Activated T-helper 1 cell treated with anti-CD3 and anti-CD28 coated beads, Interleukin-2, amount 50 U/mL, for 16 hours (primary cell): ENCODE measurements at places on chromosomes 5 and 9.

- no peak for DNase-seq
Measured at GRCh38 chr5:109668668-109669422, 20.9 kb upstream of the MAN2A1 start.

DNA sequence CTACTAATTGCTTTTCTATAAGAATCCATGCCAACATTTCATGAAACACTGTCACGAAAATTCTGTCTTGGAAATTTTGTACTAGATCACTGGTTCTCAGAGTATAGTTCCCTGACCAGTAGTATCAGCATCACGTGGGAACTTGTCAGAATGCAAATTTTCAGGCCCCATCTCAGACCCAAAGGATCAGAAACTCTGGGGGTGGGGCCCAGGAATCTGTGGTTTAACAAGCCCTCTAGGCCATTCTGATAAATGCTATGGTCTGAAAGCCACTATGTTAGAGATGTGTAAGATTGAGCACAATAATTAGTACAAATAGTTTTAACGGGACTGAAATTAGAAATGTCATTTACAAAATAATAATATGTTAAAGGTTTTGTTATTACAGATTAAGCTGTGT, 615.7 kb upstream of the ARRDC3 start:
- no peak for DNase-seq

DNA sequence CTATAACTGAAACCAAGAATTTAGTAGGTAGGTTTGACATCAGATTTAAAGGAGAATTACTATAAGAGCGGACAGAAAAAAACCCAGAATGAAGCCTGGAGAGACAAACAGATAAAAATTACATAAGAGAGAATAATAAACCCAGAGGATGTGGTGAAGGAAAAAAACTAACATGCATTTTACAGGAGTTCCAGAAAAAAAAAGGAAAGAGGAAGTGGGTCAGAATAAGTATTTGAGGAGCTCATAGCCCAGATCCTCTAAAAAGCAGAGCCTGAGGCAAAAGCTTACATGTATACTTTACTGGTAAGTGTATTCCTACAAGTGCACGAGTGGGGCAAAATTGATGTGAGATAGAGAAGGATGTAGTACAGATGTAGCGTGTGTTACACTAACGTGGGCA, 43.1 kb upstream of the NAA35 start:
- no peak for DNase-seq

GRCh38 chr9:2119566-2119965, 104.4 kb downstream of the SMARCA2 start:
- DNase-seq: no peak

- no peak for DNase-seq
Measured at GRCh38 chr5:24643156-24643555, 1.6 kb downstream of the CDH10 start.

DNA sequence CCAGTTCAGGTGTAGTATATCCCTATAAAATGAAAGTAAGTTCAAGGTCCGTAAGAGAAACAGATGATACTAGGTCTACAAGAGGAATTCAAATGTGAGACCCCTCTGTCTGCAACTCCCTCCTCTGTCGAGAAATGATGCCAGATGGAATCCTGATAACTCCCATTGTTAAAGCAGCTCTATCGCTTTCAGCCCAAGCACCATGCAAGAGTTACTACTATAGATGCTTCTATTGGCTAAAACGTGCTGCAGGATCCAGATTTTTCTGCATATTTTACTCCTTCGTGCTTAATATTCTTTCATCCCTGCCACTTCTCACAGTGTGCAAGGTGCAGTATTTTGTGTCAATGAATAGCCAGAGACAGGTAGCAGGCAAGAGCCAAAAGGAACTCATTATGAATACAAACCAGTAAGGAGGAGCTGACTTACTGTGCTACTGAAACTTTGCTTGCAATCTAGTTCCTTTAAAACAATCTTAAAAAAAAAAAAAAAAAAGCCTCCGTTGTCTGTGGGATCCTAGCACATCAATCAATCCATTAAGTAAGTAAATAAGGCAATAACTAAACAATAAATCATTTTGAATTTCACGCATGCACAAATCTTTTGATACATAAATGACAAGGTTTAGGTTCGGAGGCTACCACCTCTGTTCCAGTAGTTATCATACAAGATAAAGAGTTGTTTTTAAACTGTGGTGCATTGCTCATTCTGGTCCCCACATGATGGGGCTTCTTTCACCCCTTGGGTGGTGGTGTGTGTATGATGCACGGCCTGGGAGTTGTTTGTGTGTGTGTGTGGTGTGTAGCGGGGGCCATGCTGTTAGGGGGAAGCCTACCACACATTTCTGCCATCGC, 151.1 kb upstream of the MPDZ start:
- DNase-seq: no peak

DNA sequence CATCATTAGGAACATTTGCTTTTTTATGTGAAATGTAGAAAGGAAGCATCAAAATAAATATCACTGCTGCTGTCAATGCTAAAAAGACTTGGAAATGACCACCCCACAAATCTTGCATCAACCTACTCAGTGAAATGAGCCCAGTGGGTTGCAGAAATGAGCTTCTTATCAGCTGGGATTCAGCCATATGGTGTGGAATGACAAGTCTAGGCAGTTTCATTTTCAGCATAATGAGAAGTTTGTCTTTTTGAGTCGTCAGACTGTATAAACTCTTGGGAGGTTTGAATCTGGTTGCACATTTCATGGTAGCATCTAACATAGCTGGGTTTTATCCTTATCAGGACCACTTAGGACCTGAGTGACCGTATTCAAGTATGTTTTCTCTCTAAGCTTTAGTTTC, 251.1 kb upstream of the PPP1R2B start:
- no peak for DNase-seq

GRCh38 chr5:150246429-150246828, 43.1 kb downstream of the CAMK2A start:
- no peak for DNase-seq

DNA sequence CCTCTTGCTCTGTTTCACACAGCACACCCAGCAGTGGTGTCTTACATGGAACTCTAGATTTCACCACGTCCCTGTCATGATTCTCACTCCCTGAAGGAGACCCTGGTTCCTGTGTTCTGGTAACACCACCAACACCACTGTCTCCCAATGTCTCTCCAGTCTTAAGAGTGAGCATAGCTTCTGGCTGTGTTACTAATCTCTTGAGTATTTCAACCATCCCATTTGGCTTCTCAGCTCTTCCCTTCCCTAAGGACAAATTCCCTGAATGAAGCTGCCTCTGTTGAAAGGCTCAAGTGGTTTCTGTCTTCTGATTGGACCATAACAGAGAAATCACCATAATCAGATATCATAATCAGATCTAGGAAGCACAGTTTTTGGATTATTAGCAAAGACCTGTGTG, 311.8 kb downstream of the DNAH5 start:
- no peak for DNase-seq

DNA sequence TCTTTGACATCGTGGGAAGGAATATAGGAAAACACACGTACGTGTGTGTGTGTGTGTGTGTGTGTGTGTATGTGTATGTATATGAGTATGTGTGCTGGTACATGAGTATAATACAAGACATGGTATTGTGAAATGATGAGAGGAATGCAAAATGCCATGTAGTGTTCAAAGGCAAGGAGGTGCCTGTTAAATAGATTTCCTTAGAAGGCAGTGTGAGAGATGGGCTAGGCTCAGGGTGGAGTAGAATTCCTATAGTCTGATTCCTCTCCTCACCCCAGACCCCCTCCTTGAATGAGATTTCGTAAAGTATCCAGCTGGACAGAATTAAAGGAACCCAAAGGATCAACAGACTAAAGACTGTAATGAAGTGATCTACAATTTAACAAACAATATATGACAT, 11.1 kb downstream of the GPR21 start:
- DNase-seq: no peak

GRCh38 chr9:17470036-17470813, 108.6 kb upstream of the SH3GL2 start:
- DNase-seq: no peak

DNA sequence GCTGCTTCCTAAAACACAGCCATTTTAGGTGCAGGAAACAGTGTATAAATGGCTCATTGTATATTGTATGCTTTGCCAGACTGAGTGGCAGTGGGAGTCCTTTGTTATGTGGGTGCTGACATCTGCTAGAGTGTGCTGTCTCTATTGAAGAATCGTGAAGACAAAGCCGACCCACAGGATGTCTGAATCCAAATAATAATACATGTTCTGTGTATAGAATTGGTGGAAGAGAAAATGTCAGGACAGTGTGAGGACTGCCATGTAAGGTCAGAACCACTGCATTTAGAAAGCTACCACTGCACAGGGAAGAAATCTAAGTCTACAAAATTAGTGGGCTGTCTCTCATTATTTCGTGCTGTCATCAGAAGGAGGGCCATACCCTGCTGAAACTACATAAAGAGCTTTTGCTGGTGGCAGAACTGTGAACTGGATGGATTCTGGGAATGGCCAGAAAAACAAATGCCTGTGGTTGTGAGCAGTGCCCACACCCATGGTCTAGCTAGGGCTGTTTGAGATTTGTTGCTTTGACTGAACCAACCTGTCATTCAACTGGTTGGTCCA, 2.5 kb downstream of the IL7R start:
- DNase-seq: no peak

- DNase-seq: peak; percentile 95
Measured at GRCh38 chr5:140401362-140402257, at the start of gene ANKHD1. Gene ANKHD1 (plus strand): TSS chr5:140401833. CDS start chr5:140401968, 135 bp downstream.

DNA sequence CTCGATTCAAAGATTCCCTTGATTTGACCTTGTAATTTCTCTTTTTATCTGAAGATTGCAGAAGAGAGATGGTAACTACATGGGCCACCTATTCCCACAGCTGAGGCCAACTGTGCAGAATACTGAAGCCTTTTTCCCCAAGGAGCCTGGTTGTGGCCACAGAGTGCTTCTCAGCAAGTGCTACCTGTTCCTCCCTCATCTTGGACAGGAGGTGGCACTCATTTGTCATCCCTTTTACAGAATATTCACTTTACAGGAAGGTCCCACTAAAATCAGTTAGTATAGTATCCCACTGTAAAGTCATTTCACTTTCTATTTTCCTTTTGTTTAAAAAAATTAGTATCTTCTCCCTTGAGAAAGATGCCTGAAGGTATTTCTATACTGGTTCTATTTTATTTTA, 346.4 kb downstream of the ARL15 start:
- no peak for DNase-seq

DNA sequence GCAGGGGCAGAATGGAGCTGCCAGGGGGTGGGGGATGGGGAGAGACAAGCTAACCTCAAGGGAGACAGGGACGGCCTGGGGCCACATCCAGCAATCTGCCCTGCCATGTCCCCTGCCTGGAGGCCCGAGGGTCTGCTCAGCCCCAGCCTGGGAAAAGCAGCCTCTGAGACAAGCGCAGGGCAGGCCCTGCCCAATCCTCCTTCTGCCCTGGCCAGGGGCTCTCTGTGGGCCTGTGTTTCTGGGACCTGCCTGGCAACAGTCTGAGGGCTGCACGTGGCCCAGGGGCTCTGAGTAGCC, 13.9 kb upstream of the QSOX2 start:
- no peak for DNase-seq

GRCh38 chr5:30368064-30368463, 825.4 kb upstream of the CDH6 start:
- DNase-seq: no peak

- no peak for DNase-seq
Measured at GRCh38 chr5:157184117-157184670, 3.6 kb downstream of the ITK start.

- DNase-seq: no peak
Measured at GRCh38 chr5:170466988-170467707, 36.7 kb upstream of the KCNIP1 start.

- no peak for DNase-seq
Measured at GRCh38 chr9:97510797-97511654, 9.6 kb downstream of the TMOD1 start.

DNA sequence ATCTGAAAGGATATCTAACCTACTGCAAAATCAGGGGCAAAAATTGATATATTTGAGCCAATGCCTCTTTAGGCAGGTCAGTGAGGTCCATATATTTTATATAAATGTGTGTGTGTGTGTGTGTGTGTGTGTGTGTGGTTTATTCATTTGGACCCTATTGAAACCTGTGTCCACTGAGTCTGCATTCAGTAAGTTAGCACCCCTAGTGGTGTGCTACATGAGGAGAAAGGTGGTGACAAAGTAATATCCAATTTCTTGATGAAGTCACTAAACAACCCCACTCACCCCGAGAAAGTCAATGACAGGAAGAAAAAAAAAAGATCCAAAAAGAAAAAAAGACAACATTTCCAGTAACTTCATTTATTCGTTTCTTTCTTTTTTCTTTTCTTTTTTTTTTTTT, 4.1 kb downstream of the FBXW11 start:
- DNase-seq: no peak

DNA sequence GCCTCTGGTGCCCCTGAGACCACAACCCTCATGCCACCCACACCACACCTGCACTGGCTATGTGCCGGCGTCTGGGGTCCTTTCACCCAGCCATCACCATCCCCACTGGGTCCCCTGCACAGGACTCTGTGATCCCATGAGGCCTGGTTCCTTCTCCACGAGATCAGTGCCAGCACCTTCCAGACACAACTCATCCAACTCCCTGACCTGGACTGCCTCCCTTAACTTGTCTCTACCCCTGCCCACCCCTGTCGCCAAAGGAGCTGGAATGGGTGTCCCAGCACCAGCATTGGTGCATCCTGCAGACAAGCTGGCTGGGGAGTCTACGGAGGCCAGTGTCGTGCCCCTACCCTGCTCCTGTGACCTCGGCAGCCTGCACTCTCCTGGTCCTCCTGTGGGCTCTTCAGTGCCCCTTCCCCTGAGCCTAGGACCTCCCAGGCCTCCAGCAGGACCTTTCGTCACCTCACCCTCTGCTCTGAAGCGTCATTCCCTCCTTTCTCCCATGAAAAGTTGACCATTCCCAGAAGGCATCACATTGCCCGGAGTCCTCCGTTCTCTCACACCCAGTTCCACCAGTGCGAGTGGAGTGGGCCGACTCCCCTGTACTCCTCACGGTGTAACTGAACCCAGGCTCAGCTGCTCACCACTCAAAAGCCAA, 87.7 kb downstream of the NSUN2 start:
- no peak for DNase-seq

DNA sequence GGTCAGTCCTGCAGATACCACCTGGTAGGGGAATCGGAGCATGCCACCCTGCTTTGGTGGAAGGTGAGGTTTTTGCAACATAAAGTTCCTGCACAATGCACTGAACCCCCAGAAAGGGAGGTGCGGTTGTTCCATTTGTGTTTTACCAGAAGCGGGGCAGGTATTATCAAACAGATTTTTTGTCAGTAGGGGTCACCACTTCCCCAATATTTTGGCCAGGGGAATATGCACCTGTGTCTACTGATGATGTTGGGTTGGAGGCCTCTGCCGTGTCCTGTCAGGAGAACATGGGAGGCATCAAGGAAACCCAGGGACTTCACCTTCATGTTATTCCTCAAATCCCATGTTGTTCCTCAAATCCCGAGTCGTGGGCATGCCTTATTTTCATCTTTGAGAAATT, 438.7 kb downstream of the NTRK2 start:
- no peak for DNase-seq

GRCh38 chr5:159899067-159900049, 16.9 kb upstream of the ADRA1B start:
- DNase-seq: no peak

DNA sequence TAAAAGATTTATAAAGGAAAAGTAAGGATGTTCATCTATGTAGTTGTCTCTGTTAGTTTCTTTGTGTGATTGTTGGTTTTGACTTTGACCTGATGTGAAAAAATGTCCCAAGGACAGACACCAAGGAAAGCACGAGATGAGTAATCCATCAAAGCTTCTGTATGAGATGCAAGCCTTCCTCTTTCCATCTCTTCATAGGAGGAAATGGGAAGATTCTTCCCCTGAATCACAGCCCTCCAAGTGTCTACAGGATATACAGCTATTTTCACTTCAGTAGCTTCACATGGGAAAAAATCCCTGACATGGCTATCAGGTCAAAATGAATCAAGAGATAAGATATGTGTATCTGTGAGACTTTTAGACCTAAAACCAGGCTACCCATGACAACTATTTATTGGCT, 29.0 kb upstream of the CEMIP2 start:
- DNase-seq: no peak
